ENCODE measurements at places on chromosomes 4 and X. TPM values are rescaled to one million over a fixed set of nuclear protein-coding genes. Genes with fewer than 3 reads are reported as not detected.
A peak's percentile ranks its signal among the peaks of the same experiment; 100 is the strongest.

GRCh38 chr4:6539009-6539764 is 35.8 kb upstream of the MAN2B2 start:
- DNase-seq: no peak

DNA sequence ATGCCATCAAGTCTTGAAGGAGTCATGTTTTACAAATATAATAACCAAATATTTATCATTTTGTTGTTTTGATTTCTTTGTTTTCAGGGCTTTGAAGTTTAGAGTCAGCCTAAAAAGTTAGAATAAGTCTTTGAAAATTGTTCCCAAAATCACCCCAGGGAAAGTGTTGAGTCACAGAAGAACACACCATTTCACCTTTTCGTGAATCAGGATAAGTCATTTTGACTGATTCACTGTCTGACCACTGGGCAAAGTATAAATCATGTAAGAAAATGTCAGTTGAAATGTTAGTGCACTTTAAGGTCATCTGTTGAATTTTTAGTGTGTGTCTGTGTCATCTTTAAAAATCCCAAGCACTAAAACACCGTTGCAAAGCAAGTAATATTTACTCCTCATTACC is 1320.1 kb downstream of the RPA4 start:
- no peak for DNase-seq

- DNase-seq: no peak
Observed at GRCh38 chrX:50707955-50708699, 105.9 kb downstream of the SHROOM4 start.

GRCh38 chr4:52095374-52095773 is 44.3 kb downstream of the SPATA18 start:
- DNase-seq: no peak

DNA sequence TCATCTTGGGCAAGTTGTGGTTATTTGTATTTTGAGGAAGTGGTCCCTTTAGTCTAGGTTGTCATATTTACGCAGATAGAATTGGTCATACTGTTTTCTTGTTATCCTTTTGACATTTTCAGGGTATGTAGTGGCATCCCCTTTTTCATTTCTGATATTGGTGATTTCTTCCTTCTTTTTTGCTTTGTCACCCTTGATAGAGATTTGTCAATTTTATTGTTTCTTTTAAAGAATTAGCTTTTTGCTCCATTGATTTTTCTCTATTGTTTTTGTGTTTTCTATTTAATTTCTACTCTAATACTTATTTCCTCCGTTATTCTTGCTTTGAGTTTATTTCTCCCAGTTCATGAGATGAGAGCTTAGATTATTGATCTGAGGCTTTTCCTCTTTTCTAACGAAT is 87.7 kb downstream of the CPEB2 start:
- no peak for DNase-seq

DNA sequence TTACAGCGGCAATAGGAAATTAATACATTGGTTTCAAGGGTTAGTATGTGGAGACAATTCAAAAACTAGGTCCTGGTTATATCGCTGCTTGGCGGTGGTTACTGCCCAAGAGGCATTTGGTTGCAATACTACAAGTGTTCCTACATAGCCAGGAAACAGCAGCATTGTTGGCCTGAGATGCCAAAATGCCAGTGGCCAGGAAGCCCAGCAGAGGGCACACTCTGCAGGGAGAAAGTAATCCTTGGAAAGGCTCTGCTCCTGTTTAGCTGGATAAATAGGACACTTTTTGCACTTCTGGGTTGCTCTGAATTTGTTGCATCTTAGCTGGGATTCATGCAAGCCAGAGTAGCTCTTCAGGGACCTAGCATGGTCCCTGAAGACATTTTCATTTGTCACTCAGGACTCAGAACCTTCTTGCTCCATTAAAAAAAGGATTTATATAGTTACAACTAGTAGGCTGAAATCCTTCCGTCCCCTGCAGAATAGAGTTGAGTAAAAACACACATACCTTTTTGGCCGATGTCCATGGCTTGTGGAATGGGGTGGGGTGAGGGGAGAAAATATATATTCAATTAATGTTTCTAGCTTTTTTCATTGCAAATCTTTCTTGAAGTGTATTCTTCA is 8.1 kb upstream of the GPR119 start:
- no peak for DNase-seq

Gene NEUROG2
- not detected for polyA plus RNA-seq

- DNase-seq: no peak
Observed at GRCh38 chr4:144580430-144580829, 65.5 kb upstream of the HHIP start.

- DNase-seq: peak; percentile 2
Observed at GRCh38 chr4:73499996-73500765, 18.6 kb downstream of the AFM start.

DNA sequence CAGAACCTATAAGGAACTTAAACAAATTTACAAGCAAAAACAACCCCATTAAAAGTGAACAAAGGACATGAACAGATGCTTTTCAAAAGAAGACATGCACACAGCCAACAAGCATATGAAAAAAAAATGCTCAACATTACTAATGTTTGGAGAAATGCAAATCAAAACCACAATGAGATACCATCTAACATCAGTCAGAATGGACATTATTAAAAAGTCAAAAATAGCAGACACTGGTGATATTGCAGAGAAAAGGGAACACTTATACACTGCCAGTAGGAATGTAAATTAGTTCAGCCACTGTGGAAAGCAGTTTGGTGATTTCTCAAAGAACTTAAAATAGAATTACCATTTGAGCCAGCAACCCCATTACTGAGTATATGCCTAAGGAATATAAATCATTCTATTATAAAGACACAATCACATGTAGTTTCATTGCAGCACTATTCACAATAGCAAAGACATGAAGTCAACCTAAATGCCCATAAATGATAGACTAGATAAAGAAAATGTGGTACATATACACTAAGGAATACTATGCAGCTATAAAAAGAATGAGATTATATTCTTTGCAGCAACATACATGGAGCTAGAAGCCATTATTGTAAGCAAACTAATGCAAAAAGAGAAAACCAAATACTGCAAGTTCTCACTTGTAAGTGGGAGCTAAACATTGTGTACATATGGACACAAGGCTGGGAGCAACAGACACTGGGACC is 1509.4 kb downstream of the TECRL start:
- DNase-seq: no peak

GRCh38 chr4:101762025-101762424 is 28.5 kb upstream of the BANK1 start:
- no peak for DNase-seq

Gene NXT2
- 10.5 TPM for polyA plus RNA-seq

Gene DRP2
- 4.3 TPM for polyA plus RNA-seq

GRCh38 chrX:69379412-69379811 is 124.7 kb upstream of the NALF2 start:
- DNase-seq: no peak

- no peak for DNase-seq
Observed at GRCh38 chrX:31606771-31607170, 534.9 kb upstream of the FTHL17 start.

DNA sequence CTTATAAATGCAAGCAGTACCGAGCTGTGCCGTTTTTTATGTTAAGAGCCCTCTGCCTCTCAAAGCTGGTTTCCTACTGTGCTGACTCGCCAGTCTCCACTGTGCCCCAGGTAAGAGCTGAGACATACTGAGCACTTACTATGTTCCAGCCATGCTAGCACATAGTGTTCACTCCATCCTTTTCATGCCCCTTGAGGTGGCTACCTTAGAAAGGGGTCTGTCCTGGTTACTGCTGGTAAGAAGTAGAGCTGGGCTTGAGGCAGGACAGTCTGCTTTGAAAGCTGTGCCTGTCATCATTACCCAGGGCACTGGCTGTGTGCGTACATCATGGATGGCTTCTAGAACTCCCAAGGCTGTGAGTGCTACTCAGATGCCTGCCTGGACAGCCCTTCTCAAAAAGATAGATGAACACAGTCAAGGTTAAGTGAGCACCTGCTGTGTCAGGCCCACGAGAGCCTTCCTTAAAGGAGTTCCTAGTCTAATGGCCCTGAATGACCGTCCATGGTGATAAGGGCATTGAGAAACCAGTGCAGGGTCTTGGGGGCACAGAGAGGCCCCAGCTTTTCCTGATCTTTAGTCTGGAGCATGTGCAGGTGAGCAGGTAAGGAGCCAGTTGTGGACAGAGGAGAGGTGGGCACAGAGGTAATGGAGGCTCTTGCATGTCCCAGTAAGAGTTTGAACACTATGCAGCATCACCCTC is 1.6 kb downstream of the STK32B start:
- no peak for DNase-seq

Gene NDNF
- polyA plus RNA-seq: not detected

DNA sequence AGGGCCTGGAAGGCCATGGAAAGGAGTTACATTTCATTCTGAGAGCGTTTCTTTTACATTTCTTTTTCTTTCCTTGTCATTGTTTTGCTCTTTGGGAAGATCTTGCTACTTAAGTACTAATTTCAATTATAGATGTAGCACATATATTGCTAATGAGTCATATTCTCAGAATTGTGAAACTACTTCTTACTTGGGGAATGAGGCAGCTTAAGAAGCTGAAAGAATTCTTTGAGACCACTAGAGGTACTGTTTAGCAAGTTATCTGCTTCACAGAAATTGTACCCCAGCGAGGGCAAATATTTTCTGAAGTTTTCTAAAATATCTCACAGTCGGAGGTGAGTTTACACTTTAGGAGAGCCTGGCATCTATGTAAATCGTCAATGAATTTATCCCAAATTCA is 100.6 kb downstream of the AFF2 start:
- no peak for DNase-seq

Gene GAGE12G
- polyA plus RNA-seq: not detected

DNA sequence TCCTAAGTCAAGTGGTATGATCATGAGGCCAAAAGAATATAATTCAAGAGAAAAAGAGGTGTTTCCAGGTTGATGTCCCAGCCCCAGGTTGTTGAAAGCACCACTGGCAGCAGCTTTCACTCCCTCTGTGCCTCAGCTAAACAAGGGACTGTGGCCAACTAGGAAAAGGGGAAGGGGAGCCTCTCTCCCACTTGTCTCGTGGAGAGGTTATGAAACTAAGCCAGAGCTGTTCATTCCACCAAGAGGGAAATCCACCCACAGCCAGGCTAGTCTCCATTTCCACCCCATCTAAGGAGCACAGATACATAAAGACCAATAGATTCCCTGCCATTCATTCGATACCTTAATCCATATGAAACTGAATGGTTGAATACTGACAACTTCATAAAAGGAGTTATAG is 8.1 kb downstream of the ANXA5 start:
- DNase-seq: no peak

Gene APLN
- 0.27 TPM for polyA plus RNA-seq

Gene FGFR3
- polyA plus RNA-seq: 0.06 TPM

Gene CFI
- polyA plus RNA-seq: 0.46 TPM

Gene GPR143
- polyA plus RNA-seq: 0.05 TPM

GRCh38 chrX:150982788-150983520 is at the start of gene HMGB3:
Gene HMGB3 (plus strand): TSS chrX:150983335. CDS start chrX:150985600, 2,265 bp downstream.
- peak; percentile 70 for DNase-seq

Gene CYTL1
- polyA plus RNA-seq: 30.0 TPM

GRCh38 chrX:134544135-134544512 is 84.2 kb downstream of the HPRT1 start:
- no peak for DNase-seq

GRCh38 chrX:9416562-9417348 is 48.1 kb upstream of the TBL1X start:
- no peak for DNase-seq

GRCh38 chr4:89001647-89002445 is 55.1 kb downstream of the FAM13A start:
- DNase-seq: no peak

DNA sequence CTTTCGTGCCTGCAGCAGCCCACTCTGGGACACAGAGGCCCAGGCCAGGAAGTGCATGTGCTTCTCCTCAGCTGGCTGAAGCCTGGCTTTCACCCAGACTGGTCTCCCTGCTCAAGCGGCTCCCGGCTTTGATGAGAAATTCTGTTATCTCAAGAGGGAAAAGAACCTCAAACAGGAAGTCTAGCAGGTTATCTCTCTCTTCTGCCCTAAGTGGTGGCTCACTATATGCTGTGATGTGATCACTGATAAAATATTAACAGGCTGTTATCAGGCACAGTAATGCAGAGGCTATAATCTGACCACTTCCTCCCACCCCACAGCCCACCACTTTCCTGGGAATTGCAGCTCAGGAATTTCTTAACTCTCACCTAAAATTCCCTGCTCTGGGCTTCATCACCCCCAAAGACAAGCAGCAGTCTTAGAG is 13.3 kb downstream of the CLDN2 start:
- DNase-seq: no peak

GRCh38 chr4:108006361-108006760 is 16.7 kb downstream of the HADH start:
- DNase-seq: no peak

DNA sequence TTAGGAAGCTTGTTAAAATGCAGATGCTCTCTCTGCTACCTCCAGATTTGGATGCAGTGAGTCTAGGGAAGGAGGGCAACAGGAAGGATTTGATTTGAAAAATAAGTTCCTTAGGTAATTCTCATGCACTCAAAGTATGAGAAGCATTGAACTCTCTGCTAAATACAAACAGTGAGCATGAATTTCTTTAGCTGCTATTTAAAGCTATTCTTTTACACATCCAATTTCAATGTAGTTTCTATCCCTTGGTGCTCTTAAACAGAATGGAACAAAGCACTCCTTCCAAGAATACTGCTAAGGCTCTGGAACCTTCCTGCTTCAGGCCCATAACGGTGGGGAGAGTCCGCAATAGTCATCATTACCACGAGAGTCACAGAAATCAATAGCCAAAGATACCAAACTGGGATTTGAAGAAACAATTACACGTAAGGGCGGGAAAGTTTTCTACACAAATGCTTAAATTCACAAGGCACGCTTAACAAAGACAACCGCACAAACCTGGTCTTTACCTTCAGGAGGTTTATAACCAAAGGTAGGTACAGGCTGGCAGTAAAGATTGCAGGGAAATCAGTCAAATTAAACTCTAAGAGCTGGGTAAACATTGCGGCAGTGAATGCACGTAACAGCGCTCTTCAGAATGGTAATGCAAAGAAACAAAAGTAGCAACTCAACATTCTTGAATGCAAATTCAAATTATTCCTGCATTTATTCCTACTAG is 123.2 kb upstream of the NAP1L5 start:
- DNase-seq: no peak

GRCh38 chr4:150087006-150087405 is 8.8 kb downstream of the DCLK2 start:
- no peak for DNase-seq

GRCh38 chrX:111585337-111585736 is 73.9 kb downstream of the SERTM2 start:
- no peak for DNase-seq

DNA sequence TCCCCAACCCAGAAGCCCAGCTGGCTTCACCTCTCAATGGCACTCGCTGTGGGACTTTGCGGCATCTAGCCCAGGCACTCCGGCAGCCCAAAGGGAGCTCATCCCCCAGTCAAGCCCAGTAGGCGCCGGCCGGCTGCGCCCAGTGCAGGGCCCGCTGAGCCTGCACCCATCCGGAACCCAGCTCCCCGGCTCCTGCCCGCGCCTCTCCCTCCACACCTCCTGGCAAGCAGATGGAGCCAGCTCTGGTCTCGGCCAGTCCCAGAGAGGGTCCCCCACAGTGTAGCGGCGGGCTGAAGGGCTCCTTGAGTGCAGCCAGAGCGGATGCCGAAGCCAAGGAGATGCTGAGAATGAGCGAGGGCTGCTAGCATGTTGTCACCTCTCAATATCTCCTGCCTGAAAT is 116.8 kb upstream of the UGT8 start:
- no peak for DNase-seq

GRCh38 chr4:85932500-85933290 is 427.2 kb downstream of the MAPK10 start:
- no peak for DNase-seq

All from AG04450 (cell line).